ENCODE measurements at places on chromosomes 5 and 9. TPM values are rescaled to one million over a fixed set of nuclear protein-coding genes. Genes with fewer than 3 reads are reported as not detected.

- no peak overlapping the region for H3K27ac ChIP-seq
- H3K4me1 ChIP-seq, result peaks cover 11% of the 10 kb centered on the region
- H3K27me3 ChIP-seq, result no peaks in the 10 kb centered on the region
Observed at GRCh38 chr5:55551904-55552303, 17.1 kb upstream of the PLPP1 start.

GRCh38 chr9:76162086-76162730, 232.0 kb downstream of the RFK start:
- H3K4me3 ChIP-seq, result no peak overlapping the region
- H3K36me3 ChIP-seq, result peaks cover 23% of the 10 kb centered on the region
- peak overlapping the region; percentile 32 for H3K27ac ChIP-seq
- peak; percentile 44 for DNase-seq
- no peaks in the 10 kb centered on the region for H3K4me1 ChIP-seq

GRCh38 chr5:165920655-165921054, 2370.8 kb upstream of the WWC1 start:
- H3K4me3 ChIP-seq, result no peak overlapping the region
- no peaks in the 10 kb centered on the region for H3K27me3 ChIP-seq
- DNase-seq, result no peak
- H3K4me1 ChIP-seq, result no peaks in the 10 kb centered on the region
- H3K36me3 ChIP-seq, result no peaks in the 10 kb centered on the region

DNA sequence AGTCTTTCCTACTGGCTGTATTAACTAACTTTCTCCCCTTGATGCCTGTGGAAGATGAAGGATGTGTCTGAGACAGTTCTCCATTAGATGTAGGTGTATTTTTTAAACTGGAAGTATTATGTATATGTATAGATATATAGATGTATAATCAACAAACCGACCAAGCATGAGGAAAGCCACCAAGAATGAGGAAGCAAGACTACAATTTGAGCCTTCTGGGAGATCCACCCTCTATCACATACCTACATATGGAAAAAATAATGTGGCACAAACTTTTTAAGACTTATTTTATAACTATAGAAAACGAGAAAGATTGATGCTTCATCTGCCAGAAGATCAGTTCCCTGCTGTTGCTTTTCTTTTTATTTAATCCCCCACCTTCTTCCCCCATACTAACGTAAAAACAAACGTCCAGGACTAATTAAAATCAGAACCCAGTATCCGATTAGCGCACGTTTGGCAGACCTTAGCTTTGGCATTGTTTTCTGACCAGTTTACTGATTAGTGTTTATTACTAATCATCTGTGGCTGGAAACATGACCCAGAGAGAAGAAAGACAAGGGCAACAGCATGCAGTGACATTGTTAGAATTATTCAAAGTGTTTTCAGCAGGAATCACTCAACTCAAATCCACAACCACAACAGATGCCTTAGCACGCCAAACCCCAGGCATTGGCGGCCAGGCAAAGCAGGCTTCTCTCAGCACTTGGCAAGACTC, 490.2 kb downstream of the EBF1 start:
- H3K27ac ChIP-seq, result no peak overlapping the region
- no peak overlapping the region for H3K4me3 ChIP-seq
- H3K4me1 ChIP-seq, result no peaks in the 10 kb centered on the region
- H3K27me3 ChIP-seq, result no peaks in the 10 kb centered on the region
- DNase-seq, result no peak

DNA sequence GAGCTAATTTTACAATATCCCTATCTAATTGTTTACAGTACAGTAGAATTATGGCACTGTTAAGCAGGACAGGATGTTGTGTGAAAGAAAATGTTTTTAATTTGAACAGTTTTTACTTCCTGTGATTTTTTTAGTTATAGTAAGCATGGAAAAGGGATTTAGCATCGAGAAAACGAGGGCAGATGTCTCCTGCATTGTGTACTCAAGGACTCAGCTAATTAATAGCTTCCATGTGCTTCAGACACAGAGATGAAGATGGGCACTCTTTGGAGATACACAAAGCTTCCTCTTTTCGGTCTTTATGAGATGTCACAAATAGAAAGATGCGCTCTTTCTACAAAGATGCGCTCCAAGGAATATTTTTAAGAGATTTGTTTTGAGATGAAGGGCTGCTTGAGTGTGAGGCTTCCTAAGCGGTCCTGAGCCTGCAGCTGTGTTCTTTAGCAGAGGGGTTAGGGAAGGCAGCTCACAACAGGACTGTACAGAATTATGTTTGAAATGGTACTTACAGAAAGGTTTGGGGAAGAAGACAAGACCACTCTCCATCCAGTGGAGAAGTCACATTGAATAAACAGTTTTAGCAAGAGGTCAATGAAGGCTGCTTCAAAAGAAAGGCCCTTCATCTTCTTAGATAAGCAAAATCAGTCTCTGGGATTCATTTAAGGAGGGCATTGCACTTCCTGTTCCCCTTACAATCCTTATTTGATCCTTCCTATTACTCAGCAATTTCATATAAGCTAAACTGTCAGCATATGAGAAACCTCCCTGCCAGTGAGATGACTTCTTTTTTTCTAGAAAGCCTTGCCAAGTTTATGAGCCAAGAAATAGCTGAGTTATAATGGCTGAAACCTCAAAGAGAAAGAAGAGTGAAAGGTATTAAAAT, 311.5 kb downstream of the EFNA5 start:
- no peaks in the 10 kb centered on the region for H3K27me3 ChIP-seq
- no peak overlapping the region for H3K27ac ChIP-seq
- no peak for DNase-seq
- H3K4me1 ChIP-seq, result no peaks in the 10 kb centered on the region

- no peak for DNase-seq
- no peak overlapping the region for H3K27ac ChIP-seq
- H3K36me3 ChIP-seq, result peaks cover 99% of the 10 kb centered on the region
- no peaks in the 10 kb centered on the region for H3K4me1 ChIP-seq
- H3K27me3 ChIP-seq, result no peaks in the 10 kb centered on the region
- no peak overlapping the region for H3K4me3 ChIP-seq
Observed at GRCh38 chr9:137774775-137775386, 102.7 kb upstream of the CACNA1B start.

GRCh38 chr5:167918184-167918812, 373.1 kb upstream of the WWC1 start:
- H3K4me3 ChIP-seq, result no peak overlapping the region
- DNase-seq, result no peak
- H3K4me1 ChIP-seq, result no peaks in the 10 kb centered on the region
- H3K36me3 ChIP-seq, result no peaks in the 10 kb centered on the region
- no peaks in the 10 kb centered on the region for H3K27me3 ChIP-seq

GRCh38 chr5:125595095-125595494, 828.1 kb upstream of the GRAMD2B start:
- H3K27me3 ChIP-seq, result no peaks in the 10 kb centered on the region
- no peak overlapping the region for H3K4me3 ChIP-seq
- no peaks in the 10 kb centered on the region for H3K36me3 ChIP-seq

WDR38 gene
- not detected for polyA plus RNA-seq
